ENCODE measurements at places on chromosomes 1 and 21.

DNA sequence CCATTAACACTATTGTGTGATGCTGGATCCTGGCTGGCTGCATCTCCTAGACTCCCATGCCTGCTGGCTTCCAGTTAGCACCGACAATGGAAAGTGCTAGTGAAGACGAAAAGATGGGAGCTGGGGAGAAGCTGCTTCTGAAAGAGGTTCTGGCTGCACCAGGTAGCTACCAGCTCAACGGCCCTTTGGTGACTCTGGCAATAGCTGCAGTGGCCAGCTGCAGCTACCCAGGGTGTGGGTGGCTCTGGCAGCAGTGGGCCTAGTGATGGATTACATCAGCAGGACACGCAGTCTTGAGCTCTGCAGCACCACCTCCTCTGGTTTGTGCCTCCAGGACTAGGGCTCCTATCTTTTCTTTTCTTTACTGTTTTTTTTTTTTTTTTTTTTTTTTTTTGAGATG, 662.6 kb downstream of the MATN1 start:
- no peak for DNase-seq

GRCh38 chr1:167207940-167208623, 12.6 kb upstream of the POU2F1 start:
- peak; percentile 8 for DNase-seq

- DNase-seq = no peak
These were observed 7.2 kb upstream of the PRDM15 start for GRCh38 chr21:41886328-41886727.

- no peak for DNase-seq
These were observed 110.5 kb upstream of the UBE2U start for GRCh38 chr1:64092851-64093371.

DNA sequence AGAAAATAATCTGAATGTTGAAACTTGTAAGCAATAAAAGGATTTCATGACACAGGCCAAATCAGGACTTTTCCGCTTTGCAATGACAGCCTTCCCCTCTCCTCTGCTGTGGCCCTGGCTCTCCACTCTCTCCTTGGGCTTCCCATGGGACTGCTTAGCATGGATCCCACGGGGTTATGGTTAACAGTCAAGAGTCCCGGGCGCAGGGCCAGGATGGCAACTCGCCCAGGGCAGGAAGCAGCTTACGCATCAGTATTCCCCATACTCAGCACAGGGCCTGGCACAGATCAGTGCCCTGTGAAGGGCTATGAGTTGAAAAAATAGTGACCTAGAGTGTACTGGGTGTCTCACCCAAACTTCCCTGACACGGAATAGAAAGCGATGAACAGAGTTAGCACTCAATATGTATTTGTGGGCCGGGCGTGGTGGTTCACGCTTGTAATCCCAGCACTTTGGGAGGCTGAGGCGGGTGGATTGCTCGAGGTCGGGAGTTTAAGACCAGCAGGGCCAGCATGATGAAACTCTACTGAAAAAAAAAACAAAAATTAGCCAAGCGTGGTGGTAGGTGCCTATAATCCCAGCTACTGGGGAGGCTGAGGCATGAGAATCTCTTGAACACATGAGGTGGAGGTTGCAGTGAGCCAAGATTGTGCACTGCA, 29.1 kb upstream of the GRHL3 start:
- DNase-seq = peak; percentile 97

- peak; percentile 8 for DNase-seq
These were observed 3.0 kb upstream of the SDE2 start for GRCh38 chr1:226001963-226002666.

DNA sequence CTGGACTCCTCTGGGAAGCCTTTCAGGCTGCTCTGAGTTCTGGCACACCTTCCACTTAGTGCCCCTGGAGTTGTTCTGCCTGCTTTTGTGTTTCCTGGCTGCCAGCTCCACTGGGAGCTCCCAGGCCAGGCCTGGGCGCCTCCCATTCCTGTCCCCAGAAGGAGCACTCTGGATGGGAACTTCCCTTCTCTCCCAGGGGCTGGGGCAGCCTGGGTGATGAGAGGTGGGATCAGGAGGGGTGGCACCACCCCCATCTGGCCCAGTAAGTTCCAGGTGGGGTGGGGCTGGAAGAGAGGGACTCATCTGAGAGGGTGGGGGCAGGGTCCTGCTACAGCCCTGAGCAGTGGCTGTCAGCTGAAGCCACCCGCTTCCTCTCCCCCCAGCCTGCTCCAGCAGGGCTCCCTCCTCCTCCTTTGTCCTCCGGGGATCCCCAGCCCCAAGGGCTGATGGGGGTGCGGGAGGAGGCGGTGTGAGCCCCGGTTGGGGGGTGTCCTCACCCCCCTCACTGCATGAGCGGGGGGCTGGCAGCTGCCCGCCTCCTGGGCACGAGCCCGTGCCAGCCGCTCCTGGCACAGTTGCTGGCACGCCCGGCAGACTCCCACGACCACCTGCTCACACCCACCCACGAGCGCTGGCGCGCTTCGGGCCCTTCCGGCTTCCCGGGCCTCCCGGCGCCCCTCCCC, 4.7 kb downstream of the FOXO6 start:
- no peak for DNase-seq

DNA sequence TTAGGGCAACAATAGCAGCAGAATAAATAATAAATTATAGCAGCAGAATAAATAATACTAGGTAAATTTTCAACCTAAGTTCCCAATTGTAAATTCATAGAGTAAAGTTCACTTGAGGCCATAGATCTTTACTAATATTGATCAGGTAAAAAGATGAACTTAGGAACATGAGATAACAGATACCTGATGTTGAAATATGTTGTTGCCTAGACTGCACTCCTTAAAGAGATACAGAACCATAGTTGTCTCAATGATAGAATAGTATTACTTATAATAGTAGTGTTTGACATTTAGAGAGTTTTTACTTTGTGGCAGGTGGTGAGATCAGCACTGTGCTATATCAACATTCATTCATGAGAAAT, 378 bp upstream of the F13B start:
- no peak for DNase-seq

GRCh38 chr1:94323311-94324177, 86.2 kb upstream of the ARHGAP29 start:
- no peak for DNase-seq

GRCh38 chr1:192766009-192766625, 42.7 kb upstream of the RGS2 start:
- DNase-seq = no peak

GRCh38 chr1:178540204-178540603, 27.3 kb downstream of the TEX35 start:
- DNase-seq = no peak

DNA sequence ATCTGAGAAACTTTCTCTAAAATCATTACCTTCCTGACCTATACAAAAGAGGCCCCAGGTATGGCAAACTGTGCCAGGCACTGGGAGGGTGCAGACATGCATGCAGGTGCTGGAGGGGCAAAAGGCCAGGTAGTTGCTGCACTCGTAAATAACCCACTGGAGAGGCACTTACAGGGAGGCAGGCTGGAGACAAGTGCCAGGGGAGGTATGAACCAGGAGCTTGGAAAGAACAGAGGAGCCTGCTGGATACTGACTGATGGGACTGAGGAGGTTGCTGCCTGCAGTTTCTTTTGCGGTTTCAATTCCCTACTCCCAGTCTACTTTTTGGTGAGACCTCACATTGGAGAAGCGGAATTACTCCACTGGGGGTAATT, 113.9 kb downstream of the DSCAM start:
- no peak for DNase-seq

- no peak for DNase-seq
These were observed 8.8 kb downstream of the MDM4 start for GRCh38 chr1:204524986-204525385.

- no peak for DNase-seq
These were observed 20.9 kb downstream of the S1PR1 start for GRCh38 chr1:101257500-101258325.

DNA sequence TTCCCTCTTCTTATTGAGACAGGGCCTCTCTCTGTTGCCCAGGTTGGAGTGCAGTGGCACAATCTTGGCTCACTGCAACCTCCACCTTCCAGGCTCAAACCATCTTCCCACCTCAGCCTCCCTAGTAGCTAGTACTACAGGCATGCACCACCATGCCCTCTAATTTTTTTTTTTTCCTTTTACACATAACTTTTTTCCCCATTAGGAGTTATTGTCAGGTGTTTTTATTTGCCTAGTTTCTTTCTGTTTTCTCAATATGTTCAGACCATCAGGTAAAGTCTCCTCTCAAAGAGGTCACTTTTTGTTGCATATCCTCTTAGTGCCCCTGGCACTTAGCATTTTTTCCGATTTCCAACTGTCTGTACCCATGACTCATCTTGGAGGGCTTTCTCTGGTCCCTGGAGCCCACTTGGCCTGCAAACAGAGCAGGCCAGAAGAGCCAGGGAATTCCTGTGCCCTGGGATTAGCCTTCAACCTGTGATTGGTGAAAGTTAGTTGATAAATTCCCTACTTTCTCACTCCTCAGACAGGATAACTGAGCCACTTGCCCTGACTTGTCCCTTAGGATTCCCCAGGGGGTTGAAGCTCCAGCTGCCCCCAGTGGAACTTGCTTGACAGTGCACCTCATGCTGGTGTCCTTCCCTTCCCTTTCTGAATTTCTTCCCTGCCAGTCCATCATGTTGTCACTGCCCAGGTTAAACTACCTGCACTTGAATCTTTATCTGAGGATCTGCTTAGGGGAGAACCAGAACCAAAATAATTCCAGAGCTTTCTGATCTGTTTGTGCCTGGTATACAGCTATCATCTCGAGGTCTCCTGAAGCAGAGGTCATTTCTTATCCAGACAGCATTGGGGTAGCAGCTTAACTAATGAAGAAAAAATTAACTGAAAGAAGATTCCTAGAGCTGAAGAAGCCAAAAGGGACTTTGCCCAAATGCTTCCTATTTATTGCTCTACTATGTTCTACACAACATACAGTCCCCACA, 2.4 kb downstream of the NTPCR start:
- DNase-seq = peak; percentile 55

GRCh38 chr1:223771469-223771813, 59.1 kb downstream of the CAPN2 start:
- DNase-seq = no peak

DNA sequence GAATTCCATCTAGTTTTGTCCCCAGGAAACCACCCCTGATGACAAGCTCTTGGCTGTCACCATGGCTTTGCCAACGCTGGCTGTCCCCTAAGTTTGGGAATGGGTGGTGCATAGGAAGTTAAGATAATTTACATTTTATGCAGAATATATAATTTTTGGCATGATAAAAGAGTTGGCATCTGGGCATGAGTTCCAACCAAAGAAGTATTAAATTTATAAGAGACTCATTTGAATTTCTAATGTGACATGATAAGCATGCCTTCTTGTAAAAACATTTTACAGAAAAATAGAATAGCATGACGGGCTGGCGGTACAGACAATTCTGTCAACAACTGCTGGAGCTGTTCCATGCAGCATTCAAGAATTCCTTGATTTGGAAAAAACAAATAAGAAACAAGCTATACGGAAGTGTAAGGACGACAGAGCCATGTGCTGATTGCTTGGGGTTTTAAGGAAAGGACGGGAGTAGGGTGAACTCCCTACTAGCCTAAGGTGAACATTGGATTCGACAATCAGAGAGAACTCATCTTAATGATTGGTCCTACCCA, 106.8 kb upstream of the C1orf21 start:
- DNase-seq = no peak

DNA sequence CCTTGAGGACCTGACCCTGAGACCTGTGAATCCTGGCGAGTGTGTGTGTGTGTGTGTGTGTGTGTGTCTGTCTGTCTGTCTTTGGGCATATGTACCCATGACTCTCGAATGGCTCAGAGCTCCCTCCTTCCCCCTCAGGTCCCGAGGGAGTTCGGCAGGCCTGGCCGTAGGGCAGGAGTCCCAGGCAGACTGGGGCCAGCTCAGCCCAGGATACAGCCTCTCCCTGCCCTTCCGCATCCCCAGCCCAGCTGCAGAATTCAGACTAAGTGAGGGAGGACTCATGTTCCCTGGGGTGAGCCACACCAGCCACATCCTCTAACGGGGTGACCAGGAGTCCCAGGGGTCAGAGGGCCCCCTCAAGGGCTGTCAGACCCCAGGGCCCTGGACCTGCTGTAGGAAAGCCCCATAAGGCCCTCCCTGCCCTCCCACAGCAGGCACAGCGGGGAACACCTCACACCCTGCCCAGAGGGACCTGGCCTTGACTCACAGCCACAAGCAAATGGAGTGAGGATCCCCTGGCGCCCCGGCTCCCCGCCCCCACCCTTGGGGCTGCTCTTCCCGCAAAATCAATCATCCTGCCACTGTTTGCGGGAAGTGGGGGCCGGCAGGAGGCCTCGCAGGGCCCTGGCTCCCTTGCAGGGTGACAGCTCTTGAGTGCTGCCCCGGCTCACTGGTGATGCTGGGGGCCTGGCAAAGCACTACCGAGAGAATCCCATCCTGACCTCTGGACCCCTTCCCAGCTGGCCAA, 101.7 kb upstream of the CASZ1 start:
- DNase-seq = peak; percentile 68

- DNase-seq = no peak
These were observed 75.5 kb upstream of the ATP5PO start for GRCh38 chr21:33991133-33991532.

GRCh38 chr1:93033785-93034184, 45.3 kb upstream of the MTF2 start:
- DNase-seq = no peak

GRCh38 chr1:162087111-162087510, 17.6 kb downstream of the NOS1AP start:
- peak; percentile 8 for DNase-seq

DNA sequence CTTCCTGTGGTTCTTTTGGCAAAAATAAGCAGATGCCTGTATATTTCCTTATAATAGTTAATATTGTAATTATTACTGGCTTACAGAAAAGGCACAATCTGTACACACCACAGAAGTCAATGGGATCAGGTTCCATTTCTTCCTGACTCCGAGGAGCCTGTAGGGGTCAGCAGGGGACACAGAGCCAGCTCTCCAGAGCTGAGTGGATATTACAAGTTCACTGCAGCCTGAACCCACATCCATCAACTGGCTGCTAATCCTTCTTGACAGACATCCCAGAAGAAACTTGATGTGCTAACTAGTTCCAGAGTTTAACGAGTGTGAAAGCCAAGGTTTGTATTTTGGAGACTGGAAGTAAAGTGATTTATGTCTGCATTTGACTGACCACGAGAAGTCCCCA, 203.8 kb downstream of the LMX1A start:
- DNase-seq = peak; percentile 2

DNA sequence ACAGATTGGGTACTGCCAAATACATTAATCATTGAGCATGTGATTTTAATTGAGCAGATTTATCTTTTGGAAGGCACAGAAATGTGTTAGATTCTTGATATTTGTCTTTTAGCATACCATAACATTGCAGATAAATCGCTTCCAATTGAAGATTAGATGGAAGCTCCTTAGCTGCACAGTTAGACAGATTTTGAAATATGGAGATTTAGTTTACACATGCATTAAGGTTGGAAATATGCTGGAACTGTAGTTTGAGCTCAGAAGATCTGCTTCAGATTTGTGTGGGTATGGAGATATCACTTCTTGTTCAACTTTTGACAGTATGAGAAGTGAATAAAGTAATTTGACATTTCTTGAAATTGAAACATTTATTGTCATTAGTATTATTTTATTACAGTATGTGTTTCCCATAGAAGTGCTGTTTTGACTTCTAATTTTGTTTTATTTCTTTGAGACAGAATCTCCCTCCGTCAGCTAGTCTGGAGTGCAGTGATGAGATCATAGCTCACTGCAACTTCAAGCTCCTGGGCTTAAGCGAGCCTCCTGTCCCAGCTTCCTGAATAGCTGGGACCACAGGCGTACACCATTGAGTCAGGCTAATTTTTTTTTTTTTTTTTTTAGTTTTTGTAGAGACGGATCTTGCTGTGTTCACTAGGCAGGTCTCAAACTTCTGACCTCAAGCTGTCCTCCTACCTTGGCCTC, 29.1 kb downstream of the THRAP3 start:
- DNase-seq = peak; percentile 80

GRCh38 chr1:96465441-96465840, 256.1 kb upstream of the PTBP2 start:
- DNase-seq = peak; percentile 46

GRCh38 chr1:58119971-58120370, 426.6 kb downstream of the OMA1 start:
- no peak for DNase-seq

All from fibroblast of mammary gland (primary cell).